ENCODE measurements at places on chromosomes 11 and 22. TPM values are rescaled to one million over a fixed set of nuclear protein-coding genes. Genes with fewer than 3 reads are reported as not detected.

The WT1 gene
- polyA plus RNA-seq, result 231 TPM

The INS gene
- not detected for polyA plus RNA-seq

The TMEM191C gene
- polyA plus RNA-seq, result 2.3 TPM

The EED gene
- 37.3 TPM for polyA plus RNA-seq

The ACRV1 gene
- polyA plus RNA-seq, result 1.0 TPM

The PNPLA5 gene
- polyA plus RNA-seq, result 0.04 TPM

The NCAM1 gene
- polyA plus RNA-seq, result 77.8 TPM

The ASRGL1 gene
- 62.0 TPM for polyA plus RNA-seq

The XRRA1 gene
- polyA plus RNA-seq, result 17.4 TPM

The SLC16A8 gene
- polyA plus RNA-seq, result 3.0 TPM

The IL17RA gene
- polyA plus RNA-seq, result 4.2 TPM

The UPK3A gene
- polyA plus RNA-seq, result 2.0 TPM

The MRGPRX4 gene
- polyA plus RNA-seq, result not detected

The POU2AF1 gene
- polyA plus RNA-seq, result 0.55 TPM

The PLEKHB1 gene
- 15.7 TPM for polyA plus RNA-seq

The LRRC75B gene
- polyA plus RNA-seq, result 33.6 TPM

The C2CD2L gene
- 11.8 TPM for polyA plus RNA-seq

The P2RY6 gene
- polyA plus RNA-seq, result 2.0 TPM

The CSRP3 gene
- 0.31 TPM for polyA plus RNA-seq

The TRPC6 gene
- polyA plus RNA-seq, result 7.9 TPM

The HBD gene
- polyA plus RNA-seq, result 0.68 TPM

The CNGA4 gene
- 0.82 TPM for polyA plus RNA-seq

The PHLDB1 gene
- polyA plus RNA-seq, result 204 TPM

The CATSPERZ gene
- polyA plus RNA-seq, result not detected

The RBM4B gene
- polyA plus RNA-seq, result 60.9 TPM

The BTG4 gene
- not detected for polyA plus RNA-seq

All from renal pelvis (tissue), 12 donors.